ENCODE measurements at places on chromosomes 12 and 14.

GRCh38 chr14:82159624-82160023, 626.0 kb upstream of the SEL1L start:
- DNase-seq = no peak

- DNase-seq = peak; percentile 71
Observed at GRCh38 chr12:56521590-56522371, at the start of gene RBMS2. RBMS2 (plus strand) TSS chr12:56521820; CDS start chr12:56522024, 204 bp downstream.

DNA sequence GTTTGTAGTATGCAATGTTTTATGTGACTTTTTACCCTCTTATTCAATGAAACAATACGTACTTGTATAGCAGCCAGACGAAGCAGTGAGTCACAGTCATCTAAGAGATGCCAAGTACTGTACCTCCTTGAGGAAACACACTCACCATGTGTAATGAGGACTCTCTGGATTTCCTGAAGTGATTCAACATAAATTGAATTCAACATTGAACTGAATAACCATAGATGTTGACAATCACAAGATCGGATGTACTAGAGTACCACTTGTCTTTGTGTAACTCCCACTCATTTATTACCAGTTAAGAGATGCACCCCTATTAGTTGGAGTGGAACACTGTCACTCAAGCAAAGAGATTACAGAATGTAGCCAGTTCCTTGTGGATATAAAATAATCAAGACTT, 175.2 kb upstream of the HMGA2 start:
- DNase-seq = no peak

- peak; percentile 62 for DNase-seq
Observed at GRCh38 chr12:3129301-3130056, 52.3 kb downstream of the TSPAN9 start.

DNA sequence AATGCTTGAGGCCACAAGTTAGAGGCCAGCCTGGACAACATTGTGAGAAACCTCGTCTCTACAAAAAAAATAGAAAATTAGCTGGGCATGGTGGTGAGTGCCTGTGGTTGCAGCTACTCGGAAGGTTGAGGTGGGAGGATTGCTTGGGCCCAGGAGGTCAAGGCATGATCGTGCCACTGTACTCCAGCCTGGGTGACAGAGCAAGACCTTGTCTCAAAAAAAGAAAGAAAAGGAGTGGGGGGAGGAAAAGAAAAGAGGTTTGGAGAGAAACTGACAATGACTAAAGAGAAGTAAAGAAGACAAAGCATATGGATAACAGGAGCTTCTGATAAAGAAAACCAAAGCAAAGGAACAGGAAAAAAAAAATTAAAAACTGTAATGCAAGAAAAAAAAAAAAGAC, 37.4 kb upstream of the SELPLG start:
- DNase-seq = no peak

DNA sequence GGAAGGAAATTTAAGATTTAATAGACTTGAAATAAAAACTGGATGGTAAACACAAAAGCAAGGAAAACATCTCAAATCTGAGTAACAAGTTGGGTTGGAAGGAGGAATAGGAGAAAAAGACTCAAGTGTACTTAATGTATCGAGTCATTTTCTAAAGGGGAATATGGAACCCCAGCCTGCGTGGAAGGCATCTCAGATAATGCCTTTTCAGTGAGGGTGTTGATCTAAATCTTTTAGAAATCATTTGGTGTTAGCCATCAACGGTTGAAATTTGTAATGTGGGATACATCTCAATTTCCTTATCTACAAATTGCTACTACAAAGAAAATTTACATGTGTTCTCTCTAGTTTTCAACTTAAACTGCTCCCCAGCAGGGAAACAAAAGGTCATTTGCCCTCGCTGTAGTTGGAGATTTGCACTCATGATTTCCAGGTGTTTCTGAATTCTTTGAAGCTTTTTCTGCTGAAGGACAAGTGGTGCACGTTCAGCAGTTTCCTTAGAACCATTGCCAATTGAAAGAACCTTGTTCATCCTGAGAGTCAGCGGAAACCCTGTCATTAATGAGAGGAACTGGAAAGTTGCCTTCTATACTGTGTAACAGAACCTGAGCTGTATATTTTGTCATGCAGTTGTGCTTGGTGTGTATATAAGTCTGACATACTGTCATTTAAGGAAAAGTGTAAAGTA, 2.2 kb downstream of the PCBP2 start:
- DNase-seq = no peak

GRCh38 chr12:56212361-56212760, 9.4 kb downstream of the RNF41 start:
- DNase-seq = no peak

DNA sequence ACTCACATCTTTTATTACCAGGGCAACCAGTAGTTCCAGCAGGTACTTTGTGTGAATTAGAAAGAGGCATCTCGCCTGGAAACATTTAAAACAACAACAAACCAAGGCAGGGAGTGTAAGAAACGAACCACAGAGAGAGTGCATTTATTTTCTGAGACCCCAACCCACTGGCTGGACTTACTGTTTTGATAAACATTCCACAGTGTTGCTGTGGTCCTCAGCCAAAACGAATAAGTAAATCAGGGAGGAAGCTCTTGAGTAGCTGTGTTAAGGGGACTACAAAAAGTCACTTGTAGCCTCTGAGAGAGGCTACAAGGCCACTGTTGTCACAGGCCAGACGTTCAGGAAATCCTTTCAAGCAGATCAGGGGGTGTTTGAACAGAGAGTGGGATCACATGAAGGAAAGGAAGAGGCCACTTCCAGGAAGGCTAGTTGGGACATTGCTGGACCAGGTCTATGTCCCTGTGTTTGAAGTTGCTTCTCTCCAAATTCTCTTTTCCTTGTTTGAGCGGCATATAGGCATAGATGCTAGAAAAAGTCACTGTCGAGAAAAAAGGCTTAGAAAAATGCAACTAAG, 33.8 kb downstream of the DMAC2L start:
- no peak for DNase-seq

DNA sequence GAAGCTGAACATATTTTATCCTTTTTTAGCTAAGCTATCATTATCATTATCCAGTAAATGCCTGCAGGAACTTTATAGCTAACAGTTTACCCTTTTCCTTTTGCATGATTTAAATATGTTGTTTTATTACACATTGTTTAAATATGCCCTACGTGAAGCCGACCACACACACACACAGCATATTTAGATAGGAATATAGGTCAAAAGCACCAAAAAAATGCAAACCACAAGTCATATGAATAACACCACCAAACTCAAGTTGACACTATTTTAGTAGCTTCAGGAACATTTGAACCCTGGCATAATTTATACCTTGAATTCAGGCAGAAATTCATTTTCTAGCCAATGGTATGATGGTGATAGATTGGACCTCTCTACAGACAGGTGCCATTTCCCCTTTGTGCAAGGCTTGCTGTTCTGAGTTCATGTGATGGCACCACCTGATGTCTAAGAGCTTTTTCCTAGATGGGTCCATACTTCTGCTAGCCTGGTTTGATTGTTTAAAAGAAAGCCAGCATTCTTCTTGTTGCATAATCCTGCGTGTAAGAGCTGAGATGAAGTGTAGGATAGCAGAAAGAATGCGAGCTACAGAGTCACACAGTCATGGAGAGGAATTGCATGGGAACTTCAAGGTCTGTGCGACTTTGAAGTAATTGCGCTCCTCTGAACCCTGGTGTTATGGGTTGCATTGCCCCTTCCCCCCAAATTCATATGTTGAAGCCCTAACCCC, 454.8 kb upstream of the SOX5 start:
- no peak for DNase-seq

- DNase-seq = no peak
Observed at GRCh38 chr12:89970722-89971121, 262.1 kb upstream of the ATP2B1 start.

- no peak for DNase-seq
Observed at GRCh38 chr12:44286336-44286735, 450.5 kb downstream of the TMEM117 start.

DNA sequence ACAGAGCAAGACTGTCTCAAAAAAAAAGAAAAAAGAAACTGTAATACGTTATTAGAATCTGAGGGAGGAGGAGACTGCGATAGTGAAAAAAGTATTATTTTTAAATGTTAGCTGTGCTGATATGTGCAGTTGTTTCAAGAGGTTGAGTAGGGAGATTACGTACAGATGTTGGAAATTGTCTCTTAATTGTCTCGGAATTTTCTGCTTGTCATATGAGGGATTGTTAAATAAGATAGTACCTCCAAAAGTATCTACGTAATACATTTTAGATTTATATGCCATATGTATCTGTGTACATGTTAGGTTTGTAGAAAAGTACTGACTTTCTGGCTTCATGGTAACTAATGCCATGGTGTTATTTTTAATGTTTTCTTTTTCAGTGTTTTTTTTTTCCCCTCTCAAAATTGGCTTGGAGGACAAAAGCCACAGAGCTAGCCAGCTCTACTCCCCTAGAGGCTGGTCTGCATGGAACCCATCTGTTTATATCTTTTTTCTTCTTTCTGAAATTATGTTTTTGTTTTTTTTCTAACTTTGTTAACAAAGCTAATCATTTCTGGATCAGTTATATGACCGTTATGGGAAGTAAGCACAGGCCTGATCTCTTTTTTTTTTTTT, 3.4 kb downstream of the RIMKLB start:
- DNase-seq = no peak

DNA sequence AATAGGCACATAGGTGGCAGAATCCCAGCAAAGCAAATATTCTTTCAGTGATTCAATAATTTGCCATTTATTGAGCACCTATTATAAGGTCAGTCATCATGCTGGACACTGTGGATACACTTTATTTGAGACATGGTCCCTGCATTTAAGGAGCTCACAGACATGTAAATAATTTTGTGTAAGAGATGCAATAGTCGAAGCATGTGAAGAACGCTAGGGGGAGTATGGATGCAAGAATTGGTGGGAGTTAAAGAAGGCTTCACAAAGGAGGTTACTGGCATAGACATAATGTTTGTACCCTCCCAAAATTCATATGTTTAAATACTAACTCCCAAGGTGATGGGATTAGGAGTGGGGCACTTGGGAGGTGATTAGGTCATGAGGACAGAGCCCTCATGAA, 260.6 kb upstream of the GARIN6 start:
- DNase-seq = no peak

DNA sequence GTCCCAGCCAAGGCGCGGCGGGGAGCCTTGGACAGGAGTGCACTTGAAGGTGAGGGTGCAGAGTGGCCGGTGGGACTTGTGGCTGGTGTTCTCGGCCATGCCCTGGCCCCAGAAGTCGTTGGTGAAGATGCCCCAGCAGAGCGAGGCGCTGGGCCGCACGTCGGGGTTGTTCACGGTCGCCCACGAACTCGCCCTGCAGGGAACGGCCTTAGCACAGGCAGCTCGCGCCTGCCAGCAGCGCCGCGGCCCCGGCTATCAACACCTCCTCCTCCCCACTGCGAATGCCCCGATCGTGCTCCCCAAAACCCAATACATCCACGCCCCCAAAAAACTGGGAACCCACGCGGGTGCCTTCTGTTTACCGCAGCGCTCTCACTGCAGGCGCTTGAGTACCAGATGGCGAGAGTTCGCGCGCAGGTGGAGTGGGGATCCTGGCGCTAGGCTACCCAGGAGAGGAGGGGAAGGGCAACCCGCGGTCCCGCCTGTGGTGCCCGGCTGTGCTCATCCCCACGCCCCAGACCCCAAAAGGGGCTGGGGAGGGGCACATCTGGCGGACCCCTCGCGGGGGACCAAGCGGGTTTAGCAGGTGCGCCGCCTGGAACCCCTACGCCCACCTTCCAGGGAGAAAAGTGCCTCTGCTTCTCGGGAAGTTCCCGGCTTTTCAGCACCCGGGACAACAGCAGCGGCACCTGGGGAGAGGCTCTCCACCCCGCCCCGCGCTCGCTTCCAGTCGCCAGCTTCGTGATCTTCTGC, 386.3 kb upstream of the TMTC1 start:
- no peak for DNase-seq

DNA sequence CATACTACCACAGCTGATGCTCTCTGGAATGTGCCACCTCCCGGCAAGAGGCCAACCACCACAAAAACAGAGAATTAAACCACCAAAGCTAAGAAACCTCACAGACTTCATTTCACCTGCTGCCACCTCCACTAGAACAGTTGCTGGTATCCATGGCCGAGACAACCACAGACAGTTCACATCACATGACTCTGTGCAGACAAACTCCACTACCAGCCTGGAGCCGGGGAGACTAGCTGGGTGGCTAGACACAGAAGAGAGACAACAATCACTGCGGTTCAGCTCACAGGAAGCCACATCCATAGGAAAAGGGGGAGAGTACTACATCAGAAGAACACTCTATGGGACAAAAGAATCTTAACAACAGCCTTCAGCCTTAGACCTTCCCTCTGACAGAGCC, 78.2 kb downstream of the RALGAPA1 start:
- DNase-seq = no peak

DNA sequence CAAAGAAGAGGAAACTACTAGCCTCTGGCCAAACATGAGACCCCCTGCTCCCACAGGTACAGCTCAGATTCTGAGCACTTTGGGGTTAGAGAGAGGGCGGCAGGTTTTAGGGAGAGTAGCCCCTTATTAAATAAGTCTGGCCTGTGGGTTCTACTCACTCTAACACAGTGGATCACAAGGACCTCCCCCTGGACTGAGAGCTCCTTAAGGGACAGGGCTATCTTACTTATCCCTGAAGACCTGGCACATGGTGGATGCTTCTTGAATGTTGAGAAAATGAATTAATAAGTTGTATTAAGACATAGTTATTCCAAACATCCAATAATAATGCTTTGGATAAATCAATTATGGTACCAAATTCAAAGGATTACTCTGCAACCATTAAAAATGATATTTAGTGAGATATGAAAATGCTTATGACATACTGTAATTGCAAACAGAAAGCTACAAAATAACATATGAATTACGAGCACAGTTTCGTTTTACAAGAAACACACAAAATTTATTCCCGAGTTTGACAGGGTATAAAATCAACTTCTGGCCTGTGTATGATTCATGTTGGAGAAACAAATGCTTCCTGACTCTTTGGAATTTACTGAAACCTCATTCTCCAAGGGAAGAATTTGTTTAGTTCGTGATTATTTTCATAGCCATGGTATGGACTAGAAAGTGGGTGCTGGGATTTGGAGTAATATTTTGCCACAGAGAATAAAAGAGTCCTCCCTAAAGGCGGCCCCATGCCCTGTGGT, 59.3 kb upstream of the BDKRB2 start:
- no peak for DNase-seq

DNA sequence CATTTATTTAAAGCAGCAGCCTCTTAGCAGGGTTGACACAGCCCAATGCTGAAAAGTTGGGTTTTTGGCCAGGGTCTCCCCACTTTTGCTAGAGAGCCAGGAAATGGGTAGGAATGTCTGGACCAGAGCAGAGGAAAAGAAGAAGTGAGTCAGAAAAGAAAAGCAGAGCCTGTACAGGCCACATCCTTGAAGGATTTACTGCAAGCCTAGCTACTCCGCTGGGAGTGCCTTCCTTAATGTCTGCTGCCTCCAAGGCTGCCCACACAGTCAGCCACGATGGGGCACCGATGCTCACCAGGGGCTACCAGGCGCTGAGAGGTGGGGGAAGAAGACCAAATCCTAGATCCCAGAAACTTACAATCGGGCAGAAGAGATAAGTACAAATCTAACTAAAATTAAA, 139.2 kb downstream of the C12orf75 start:
- DNase-seq = no peak
